ENCODE measurements at places on chromosomes 1 and 21.
A peak's percentile ranks its signal among the peaks of the same experiment; 100 is the strongest.

- no peak for DNase-seq
Measured at GRCh38 chr1:48031676-48032075, 34.5 kb upstream of the TRABD2B start.

- DNase-seq = no peak
Measured at GRCh38 chr1:205942631-205943159, 561 bp downstream of the SLC26A9 start.

DNA sequence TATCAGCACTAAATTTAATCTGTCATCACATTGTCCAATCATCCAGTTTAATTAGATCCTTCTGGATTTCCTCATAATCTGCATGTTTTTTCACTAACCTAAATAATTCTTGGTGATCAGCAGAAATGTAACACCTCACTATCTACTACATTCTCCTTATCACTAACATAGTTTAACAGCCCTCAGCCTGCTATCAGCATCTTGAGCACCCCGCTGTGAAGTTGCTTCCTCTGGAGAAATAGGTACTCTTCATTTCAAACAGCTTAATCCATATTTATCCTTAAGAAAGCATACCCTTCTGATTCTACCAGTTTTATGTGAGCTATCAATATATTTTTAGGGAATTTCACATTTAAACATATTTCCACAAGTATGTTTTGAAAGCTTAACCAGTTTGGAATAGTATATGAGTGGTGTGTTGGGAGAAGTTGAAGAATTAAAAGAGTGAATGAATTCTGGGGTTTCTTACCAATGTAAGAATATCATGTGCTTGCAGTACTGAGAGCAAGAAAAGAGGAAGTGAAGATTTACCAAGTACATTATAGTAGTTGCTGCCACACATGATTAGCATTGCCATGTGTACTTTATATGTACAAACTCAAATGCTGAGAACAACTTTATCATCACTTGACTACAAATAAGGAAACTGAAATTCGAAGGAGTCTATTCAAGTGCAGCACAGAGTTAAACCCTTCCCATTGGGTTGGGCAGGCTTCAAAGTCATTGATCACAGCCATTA lies 771.1 kb upstream of the ADGRL4 start:
- no peak for DNase-seq

GRCh38 chr1:47416319-47417169 lies 459 bp downstream of the FOXE3 start:
- peak; percentile 38 for DNase-seq

DNA sequence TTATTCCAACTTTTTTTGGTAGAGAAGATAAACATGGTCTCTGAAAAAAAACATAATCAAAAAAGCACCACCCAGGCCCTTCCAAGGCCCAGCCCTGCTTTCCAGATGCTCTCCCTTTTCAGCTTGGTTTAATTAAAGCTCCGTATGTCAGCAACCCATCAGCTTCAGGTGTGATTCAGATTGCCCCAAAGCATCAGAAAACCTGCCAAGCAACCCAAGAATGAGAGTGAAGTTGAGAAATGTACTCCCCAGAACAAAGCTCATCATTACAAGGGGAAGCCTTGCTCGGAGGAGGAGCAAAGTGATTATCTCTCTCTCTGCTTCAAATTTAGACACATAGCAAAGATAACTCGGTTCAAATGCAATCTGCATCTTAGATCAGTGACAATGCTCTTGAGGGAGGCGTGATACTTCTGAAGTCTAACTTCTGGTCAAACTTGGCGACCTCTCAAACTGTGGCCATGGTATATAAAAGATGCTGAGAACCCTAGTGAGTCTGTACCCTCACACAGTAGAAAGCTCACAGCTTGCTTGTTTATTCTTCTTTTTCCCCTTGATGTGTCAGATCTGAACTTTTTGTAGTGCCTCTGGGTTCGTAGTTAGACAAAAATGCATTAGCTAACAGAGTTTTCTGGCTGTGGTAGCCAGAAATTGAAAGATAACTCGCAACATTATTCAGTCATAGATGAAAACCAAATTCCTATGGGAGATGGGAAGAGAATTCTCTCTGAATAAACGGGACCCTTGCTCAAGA lies 63.3 kb upstream of the ZC3H11B start:
- no peak for DNase-seq
